ENCODE measurements at places on chromosomes 1 and 21. TPM values are rescaled to one million over a fixed set of nuclear protein-coding genes. Genes with fewer than 3 reads are reported as not detected.

GRCh38 chr1:20160034-20160433, 20.9 kb downstream of the PLA2G2F start:
- DNase-seq, result no peak

DNA sequence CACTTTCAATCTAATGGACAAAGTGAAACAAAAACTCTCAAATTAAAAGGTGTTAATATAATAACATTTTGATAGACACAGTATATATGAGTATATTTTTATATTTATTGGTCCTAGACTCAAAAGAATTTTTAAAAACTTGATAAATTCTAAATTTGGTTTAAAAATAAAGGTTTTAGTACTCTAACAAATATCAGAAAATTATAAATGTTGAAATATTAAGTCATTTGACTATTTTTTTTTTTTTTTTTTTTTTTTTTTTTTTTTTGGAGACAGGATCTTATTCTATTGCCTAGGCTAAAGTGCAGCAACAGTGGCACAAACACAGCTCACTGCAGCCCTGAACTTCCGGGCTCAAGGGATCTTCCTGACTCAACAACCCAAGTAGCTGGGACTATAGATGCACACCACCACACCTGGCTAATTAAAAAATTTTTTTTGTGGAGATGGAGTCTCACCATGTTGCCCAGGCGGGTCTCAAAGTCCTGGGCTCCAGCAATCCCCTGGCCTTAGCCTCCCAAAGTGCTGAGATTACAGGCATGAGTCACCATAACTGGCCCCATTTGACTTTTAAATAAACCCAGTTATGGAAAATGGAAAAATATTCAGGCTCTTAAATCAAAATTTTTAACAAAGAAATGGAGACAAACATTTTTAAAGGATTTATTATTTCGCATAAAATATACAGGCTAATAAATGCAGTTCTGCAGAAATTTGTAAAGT, 60.8 kb upstream of the RBM34 start:
- no peak for DNase-seq

DNA sequence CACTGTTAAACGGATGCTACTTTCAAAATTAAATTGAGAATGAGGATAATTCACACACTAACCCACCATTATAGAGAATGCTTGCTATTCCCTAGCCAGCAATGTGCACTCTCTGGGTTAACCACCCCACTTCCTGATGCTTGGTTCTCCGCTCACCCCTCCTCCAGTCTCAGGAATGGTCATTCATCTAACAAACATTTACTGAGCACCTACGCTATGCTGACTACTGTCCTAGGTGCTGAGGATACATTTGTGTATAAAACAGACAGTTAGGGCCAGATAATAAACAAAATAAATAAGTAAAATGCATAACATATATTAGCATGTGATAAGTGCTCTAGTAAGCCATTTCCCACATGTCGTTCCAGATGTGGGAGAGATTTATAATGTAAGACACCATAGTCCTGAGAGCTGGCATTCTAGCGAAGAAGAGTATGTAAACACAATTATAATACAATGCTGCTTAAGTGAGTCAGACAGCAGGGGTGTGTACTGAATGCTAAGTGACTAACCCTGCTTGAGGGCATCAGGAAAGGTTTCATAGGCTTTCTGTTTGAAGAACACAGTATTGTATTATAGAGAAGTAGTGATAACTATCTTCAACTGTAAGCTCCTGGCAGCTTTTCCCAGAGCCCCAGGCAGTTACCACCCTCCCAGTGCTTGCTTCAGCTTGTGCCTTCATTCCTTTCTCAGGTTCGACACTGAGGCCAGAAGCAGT, 126.7 kb upstream of the CACHD1 start:
- DNase-seq, result no peak

DNA sequence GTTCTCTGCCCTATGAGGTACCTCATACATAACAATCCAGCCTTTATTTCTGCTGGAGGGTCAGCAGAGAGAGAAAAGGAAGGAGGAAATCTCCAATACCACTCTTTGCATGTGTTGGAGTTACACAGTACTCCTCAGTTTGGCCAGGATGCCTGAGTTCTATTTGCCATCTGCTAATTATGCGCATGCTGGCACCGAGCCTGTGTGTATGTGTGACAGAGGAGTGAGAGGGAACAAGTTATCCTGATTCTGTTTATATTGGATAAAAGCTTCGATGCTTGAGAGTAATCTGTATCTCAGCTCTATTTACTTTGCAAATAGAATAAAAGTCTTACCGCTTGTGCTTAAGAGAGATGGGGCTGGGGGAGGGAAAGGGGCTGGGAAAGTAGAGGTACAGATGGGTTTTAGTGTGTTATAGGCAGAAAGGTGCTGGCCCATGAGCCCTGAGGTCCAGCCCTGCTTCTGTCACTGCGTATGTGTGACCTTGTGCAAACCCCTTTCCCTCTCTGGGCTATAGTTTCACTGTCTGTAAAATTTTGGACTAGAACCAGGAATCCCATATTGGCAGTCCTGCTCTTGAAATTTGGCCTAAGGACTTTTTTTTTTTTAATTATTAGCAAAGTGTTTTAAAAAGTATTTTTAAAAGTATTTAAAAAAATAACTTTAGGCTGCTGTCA, 54.5 kb upstream of the PLXNA2 start:
- DNase-seq, result no peak

DNA sequence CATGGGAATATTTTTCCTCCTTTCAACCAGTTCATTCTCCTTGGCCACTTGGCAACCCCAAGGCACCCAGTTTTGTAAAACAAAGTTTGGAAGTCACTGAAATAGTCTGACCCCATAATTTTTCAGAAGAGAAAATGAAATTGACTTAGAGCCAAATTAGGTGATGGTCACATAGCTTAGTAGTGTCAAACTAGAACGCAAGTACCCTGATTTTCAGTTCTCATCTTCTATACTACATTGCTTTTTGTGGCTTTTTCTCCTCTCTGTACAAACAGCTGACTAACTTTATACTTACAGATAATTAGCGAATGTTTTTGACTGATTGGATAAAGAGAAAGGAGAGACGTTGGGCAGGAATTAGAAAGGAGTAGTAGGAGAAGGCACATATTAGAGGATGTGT, 33.1 kb downstream of the IARS2 start:
- no peak for DNase-seq

DNA sequence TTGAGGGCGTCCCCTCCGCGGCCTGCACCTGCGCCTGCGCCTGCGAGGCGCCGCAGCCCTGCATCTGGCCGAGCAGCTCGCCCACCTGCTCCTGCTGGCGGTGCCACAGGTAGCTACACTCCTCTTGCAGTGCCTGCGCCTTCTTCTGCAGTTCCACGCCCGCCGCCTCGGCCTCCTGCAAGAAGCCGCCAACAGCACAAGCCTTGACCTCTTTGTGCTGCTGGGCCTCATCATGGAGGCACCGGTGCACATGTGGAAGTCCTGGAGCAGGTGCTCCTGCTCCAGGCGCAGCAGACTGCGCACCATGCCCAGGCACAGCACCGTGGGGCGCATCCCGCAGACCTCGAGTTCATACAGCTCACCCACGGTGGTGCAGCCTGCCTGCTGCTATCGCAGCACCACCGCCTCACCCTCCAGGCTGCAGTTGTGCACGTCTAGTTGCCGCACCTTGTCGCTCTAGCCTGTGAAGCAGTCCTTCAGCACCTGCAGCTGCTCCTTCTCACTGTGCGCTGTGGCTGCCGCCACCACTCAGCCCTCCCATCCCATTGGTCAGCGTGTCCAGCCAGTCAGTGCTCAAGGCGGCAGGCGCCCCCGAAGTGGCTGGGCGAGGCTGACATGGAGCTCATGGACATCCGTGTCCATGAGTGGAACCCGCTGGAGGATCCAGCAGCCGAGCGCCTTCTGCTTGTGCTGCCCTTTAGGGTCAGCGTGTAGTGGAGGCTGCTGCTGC, 12.2 kb upstream of the CD2 start:
- no peak for DNase-seq

DNA sequence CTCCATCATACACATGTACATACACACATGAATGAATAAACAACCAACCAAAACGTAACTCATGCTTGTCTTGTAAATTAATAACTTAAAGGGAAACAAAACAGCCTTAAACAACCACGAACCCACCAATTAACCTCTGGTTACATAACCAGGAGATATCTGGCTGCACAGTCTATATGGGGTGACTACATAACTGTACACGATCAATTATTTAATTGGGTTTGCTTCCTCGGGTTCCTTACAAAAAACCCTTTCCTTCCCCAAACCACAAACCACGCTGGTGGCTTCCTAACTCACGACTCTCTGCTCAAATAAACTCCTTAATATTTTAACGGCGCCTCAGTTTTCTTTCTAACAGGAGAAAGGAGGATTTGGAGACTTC, 744 bp downstream of the ZNF670 start:
- DNase-seq, result no peak

DNA sequence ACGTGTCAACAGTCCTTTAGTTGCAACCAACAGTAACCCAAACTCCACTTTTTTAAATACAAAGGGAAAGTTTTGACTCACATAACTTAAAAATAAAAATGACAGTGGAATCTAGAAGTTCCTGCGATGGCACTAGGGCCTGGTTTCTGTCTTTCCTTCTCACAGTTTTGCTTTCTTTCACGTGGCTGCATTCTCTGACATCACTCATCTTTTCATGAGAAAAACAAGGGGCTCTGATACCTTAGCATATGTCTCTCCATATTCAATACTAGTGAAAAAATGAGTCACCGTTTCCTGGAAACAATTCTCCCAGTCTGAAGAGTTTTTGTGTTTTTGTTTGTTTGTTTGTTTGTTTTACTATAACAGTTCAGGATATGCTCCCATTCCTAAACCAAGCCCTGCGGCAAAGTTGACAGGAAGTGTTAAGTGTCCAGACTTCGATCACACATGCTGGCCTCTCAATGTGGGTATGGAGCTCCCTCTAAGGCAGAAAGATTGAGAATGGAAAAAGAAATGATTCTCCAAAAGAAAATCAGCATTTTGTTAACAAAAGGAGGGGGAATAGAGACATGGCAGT, 483.3 kb downstream of the TTLL7 start:
- DNase-seq, result no peak

DNA sequence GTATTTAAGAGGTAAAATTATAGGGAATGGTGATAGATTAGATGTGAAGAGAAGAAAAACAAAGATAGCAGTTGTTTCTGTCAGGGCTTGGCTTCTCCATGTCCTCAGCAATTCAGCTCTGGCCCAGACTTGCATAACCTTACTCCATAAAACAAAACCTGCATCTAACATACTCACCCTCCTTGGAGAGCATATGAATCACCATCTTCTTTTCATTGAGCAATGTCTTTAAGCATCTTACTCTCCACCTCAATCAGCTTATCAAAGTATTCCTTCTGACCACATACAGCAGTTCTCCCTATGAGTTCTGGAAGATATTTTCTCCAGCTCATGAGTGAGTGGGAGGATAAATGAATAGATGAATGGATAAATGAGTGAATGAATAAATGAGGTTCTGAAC, 49.0 kb downstream of the RAB3B start:
- no peak for DNase-seq

DNA sequence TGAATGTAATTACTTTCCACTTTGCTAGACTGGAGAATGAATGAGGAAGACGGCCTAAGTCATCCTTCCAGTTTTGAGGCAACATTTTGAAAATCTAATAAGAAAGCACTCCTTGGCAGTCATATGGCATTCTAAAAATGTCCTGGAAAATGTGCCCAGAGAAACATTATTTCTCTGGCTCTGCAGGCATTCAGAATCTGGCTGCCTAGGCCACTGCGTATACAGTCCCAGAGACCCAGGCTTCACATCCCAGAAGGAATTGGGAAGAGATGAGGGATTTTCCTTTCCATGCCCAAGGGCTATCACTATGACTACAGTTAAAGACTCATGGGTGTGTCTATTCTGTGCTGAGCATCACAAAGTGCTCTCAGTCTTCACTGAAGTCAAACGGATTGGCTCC, 92.9 kb downstream of the BEND5 start:
- no peak for DNase-seq

GRCh38 chr1:167722870-167723251, 1.1 kb downstream of the MPZL1 start:
- DNase-seq, result no peak

TATDN3 gene
- 14.8 TPM for polyA plus RNA-seq

PLXNA2 gene
- not detected for polyA plus RNA-seq

NHLH1 gene
- not detected for polyA plus RNA-seq

Measured in immature natural killer cell (primary cell).